Breast epithelium (tissue), 4 donors: ENCODE measurements at places on chromosomes 2 and 18.

DNA sequence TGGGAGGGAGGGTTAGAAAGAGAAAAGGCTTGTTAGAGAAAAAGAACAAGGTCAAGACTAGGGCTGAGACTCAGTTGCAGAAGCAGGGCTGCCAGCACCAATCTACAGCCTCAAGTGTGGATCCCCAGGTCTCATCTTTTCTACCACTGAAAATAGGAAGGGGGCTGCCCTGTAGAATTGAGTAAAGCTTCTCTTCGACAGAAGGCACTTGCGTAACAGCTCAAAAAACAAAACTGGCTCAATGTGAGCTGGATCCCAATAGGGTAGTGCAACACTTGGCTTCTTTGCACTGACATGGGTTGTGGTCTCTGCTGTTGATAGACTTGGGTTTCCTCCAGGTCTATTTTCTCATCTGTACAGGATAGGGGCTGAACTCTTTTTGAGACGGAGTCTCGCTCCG is 1.8 kb upstream of the MPV17 start:
- DNase-seq = no peak

DNA sequence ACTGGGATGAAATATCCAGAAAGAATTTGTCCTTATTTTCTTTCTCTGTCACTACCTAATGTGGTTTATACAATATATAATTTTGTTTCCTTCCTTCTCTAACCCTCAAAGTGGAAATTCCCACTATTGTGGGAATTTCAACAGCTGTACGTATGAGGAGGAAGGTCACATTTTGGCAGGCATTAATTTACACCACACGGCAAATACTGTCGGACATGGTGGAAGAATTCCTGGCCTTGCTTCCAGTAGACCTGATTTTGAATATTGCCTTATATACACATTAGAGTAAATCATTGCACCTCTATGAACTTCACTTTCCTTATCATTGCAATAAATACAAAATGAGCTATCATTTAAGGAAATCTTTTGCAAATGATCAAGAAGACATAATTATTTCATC is 358.1 kb upstream of the ETAA1 start:
- no peak for DNase-seq

DNA sequence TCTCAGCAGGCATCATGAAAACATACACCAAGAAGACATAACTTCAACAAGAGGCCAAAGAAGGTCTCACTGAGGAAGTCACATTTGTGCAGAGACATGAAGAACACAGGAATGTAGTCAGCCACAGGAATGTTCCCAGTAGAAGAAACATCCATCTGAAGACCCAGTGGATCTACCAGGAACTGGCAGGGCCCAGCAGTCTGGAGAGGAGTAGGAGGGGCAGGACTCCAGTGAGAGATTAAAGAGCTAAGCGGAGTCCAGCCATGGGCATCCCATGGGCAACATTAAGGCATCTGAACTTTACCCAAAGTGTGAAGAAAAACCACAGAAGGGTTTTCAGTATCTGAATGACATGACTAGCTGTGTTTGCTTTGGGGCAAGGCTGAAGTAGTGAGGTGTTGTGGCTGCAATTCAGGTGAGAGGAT is 103.1 kb downstream of the UPP2 start:
- no peak for DNase-seq

DNA sequence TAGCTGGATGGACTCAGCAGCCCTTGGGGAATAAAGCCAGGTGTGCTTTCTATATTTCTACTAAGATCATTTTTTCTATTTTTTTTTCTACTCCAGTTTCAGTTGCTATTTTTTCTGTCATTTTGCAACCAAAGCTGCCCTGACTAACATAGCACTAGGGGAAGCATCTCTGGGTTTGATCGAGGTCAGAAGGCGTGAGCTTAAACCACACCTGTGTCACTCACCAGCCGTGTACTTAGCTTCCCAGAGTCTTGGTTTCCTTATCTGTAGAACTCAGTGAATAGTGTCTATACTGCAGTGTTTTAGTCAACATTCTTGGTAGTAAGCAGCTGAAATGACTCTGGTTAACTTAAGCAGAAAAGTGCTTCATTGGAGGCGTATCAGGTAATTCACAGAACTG is 489.6 kb upstream of the SPRED2 start:
- no peak for DNase-seq

- DNase-seq = no peak
Measured at GRCh38 chr2:100964681-100965169, 37.4 kb upstream of the RPL31 start.

DNA sequence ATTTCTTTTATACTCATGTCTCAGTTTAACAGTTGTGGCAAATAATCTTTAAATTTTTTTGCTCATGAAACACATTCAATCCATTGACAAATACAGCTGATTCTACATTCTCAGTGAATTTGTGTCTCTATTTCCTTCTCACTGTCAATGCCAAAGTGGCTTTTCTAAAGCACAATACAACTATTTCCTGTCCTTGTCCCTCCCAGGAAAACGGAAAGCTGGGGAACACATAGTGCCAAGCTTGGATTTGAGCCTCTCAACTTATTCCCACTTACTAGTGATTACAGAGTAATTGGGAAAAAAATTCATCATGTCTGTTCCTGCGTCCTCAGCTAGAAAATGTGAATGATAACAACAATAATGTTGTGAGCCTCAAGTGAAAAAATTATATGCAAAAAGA is 899.7 kb upstream of the CDH2 start:
- no peak for DNase-seq

GRCh38 chr2:235508371-235509160 is 14.7 kb downstream of the AGAP1 start:
- no peak for DNase-seq

GRCh38 chr2:63249161-63249560 is 198.5 kb downstream of the OTX1 start:
- DNase-seq = no peak

GRCh38 chr2:68971591-68972231 is 2.7 kb upstream of the GKN1 start:
- no peak for DNase-seq

GRCh38 chr2:120546048-120546864 is 189.4 kb upstream of the GLI2 start:
- no peak for DNase-seq

DNA sequence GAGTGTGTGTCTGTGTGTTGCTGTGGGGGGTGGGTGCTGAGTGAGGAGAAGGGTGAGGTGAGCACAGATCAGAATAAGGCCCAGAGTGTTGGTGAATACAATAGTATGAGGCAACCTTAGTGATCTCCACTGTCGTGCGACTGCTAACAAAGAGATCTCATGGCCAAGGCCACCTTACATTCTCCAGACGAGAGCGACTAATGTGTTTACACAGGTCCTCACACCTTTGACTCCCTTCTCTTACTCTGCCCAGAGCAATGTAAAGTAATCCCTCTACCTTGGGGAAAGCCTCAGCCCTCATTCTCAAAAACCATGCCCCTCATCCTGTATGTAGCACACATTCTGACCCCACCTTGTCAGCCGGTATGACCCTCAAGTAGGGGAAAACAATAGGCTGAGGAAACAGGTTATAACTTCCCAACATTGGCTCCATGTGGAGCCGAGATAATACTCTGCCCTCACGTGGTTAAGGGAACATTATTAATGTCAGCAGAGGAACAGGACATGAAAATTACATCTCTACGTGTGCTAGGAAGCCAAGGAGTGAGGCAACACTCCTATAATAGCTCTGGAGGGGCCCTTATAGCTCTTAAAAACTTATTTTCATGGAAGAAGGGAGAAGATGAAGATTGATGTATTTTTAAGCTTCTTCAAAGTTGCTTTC is 323.0 kb upstream of the NT5C1B start:
- DNase-seq = no peak

- DNase-seq = no peak
Measured at GRCh38 chr2:112010751-112011150, 44.3 kb upstream of the TMEM87B start.

DNA sequence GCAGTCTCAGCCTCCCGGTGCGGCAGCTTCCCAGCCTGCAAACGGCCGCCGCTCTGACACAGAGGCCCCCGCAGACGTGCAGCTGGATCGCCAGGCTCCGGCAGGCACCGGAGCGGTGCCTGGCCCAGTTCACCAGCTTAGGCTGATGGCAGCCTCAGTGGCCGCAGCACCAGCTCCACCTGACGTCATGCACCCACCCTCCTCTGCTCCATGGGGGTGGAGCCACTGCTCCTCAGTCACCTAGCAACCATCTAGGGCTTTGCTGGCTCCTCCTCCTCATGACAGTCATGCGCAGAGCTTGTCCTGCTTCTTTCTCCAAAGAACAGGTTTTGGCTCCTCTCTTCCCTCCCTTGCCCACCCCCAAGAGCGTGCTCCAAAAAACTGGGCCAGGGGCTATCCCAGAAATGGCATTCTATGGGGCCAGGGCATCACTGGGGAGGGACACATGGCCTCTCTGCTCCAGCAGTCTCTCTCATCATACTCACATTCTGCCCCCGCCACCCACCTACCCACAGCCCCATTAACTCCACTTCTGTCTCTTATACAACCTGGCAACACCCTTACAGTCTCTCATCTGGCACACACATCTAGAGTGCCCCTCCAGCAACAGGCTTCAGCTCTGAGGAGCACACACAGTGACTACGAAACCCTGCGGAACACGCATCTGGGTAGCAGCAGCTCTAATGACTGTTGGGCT is 5.5 kb downstream of the DCTN1 start:
- no peak for DNase-seq

- no peak for DNase-seq
Measured at GRCh38 chr2:33272001-33272400, 204.4 kb upstream of the RASGRP3 start.

DNA sequence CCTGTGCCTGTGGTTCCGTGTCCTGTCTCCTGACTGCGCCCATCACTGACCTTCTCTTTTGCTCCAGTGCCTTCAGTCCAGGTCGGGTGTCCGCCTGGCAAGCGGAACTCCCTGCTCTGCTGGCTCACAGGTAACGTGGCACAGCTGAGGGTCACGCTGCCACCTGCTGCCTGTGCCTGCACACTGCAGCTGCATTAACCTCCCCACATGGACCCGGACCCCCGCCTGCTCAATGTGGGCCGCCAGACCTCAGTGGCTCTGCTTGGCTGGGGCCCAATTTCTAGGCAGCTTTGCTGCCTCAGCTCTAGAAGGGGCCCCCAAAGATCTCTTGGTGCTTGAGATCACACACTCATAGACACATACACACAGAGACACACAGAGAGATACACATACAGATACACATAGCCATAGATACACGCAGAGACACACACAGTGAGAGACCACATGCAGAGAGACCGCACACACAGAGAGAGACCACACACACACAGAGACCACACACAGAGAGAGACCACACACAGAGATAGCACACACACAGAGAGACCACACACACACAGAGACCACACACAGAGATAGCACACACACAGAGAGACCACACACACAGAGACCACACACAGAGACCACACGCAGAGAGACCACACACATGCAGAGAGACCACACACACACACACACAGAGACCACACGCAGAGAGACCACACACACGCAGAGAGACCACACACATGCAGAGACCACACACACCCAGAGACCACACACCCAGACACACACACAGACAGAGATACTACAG is 14.9 kb upstream of the CNNM3 start:
- DNase-seq = peak; percentile 75

DNA sequence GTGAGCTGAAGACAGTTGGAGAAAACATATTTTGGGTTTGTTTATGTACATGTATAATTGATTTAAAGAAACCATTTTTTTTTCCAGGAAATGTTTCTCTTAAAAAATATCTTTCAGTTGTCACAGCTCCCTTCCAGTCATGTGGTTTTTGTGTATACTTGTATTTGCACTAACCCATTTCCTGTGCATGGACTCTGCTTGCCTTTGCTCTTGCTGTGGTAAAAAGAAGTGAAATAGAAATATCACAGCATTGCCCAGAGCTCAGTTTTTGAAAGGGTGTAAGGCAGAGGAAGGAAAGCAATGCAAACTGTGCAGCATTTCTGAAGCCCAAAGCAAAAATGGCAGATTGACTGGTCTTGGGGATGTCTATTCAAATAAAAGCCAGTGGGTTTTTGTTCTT is 10.4 kb upstream of the DOCK10 start:
- DNase-seq = no peak

- DNase-seq = no peak
Measured at GRCh38 chr2:88442061-88442460, 10.4 kb downstream of the FOXI3 start.

DNA sequence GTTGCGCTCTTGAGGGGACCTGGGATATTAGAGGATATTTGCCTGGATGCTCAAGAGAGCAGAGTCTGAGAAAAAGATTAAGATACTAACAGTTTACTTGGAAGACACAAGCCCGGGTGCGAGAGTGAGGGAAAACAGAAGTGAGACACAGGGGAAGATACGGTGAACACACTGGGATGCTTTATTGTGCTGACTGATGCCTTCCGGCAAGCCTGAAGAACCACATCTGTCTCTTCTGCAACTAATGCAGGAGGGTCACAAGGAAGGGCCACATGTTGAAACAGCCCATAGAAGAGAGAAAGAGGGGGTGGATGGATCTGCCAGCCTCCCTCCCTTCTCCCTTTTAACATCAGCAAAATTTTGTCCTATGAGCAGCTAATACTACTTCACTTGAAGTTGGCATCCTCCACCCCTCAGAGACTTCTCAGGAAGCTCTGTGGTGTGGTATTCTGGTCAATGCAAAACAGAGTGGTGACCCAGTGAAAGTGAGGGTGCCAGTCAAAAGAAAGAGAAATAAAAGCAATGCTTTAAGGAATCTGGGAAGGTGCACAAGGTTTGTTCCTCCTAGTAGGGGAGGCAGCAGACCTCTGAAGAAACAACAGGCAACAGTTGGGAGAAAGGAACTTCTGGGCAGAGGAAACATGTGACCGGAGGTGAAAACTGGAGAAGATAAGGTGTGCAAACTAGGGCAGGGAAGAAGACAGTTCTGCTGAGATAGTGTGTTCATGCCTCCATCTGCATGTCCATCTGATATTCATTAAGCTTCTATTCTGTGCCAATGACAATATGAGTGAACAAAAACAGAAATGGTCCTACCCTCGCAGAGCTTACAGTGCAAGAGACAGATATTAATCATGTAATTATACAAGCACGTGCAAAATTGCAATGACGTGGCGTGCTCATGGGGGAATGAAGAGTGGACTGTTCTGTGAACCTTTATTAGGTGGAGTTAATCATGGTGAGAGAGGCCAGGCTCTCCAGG is 107.1 kb downstream of the LYPD6B start:
- DNase-seq = no peak

- DNase-seq = no peak
Measured at GRCh38 chr2:233458031-233458610, 103.8 kb downstream of the DGKD start.

GRCh38 chr18:11379660-11380059 is 229.7 kb upstream of the SLC35G4 start:
- no peak for DNase-seq

- no peak for DNase-seq
Measured at GRCh38 chr2:231922311-231923009, 3.7 kb downstream of the NPPC start.
